ENCODE measurements at places on chromosomes 6 and 20. TPM values are rescaled to one million over a fixed set of nuclear protein-coding genes. Genes with fewer than 3 reads are reported as not detected.
A peak's percentile ranks its signal among the peaks of the same experiment; 100 is the strongest.

DNA sequence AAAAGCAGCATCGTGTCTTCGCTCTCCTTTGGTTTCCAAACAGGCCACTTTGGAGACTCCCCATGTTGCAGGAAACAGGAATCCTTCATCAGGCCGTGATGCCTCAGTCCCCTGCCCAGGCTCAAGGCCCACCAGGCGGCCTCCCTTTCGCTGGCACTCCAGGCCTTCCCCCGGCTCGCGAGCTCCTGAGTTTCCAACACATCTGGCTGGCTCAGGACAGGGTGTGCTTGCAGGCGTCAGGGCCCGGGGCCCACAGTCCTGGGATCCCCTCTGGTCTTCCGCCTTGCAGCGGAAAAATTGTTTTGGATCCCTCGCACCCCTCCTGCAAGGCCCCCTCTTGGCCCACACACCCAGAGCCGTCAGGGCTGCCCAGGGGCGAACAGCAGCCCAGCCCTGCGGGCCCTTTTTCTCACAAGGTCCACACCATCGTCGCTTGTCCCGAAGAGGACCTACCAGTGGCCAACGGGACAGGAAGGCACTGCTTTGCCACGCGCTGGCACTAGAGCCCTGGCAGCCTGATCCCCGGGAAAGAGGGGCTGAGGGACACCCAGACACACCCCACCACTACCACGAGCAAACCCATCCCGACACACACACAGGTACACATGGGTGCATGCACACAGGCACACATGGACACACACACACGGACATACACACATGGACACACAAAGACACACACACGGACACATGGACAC is 1930.9 kb upstream of the DEFB115 start:
- DNase-seq = no peak

VTA1 gene
- 24.1 TPM for total RNA-seq

FANCE gene
- 7.7 TPM for total RNA-seq

DNA sequence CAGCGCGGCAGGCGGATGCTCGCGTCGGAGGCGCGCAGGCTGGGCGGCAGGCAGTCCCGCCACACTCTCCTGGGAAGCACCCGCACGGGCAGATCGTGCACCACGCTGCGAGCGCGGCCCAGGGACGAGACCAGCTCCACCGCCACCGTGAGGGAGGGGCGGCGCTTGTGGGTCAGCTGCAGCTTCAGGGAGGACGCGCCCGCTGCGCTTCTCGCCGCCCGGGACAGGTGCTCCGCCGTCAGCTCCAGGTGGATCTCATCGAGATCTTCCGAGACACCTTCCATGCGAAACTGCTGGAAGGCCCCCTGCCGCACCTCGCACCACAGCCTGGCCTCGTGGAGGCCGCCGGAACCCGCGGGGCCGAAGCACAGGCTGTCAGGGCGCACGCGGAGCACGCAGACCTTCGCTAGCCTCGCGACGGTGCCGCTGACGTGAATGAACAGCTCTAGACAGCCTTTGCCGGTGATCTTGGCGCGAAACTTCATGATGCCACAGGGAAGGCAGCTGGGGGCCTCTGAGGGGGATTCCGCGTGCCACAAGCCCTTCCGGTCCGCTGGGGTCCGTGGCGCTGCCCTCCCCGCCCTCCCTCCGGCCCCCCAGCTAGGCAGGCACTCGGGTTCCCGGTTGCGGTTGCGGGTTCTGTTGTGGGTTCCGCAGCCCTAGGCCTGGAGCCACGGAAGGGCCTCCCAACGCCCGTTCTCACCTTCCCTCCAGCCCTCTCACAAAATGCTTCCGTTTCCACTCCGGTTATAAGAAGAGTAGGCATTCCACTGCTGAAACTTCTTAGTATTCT is at the start of gene HUS1B:
Gene HUS1B, minus strand, starts transcription at position 641 of the 793 bp plus-strand sequence. Its CDS starts 156 bp downstream, at position 485.
- no peak for DNase-seq

DNA sequence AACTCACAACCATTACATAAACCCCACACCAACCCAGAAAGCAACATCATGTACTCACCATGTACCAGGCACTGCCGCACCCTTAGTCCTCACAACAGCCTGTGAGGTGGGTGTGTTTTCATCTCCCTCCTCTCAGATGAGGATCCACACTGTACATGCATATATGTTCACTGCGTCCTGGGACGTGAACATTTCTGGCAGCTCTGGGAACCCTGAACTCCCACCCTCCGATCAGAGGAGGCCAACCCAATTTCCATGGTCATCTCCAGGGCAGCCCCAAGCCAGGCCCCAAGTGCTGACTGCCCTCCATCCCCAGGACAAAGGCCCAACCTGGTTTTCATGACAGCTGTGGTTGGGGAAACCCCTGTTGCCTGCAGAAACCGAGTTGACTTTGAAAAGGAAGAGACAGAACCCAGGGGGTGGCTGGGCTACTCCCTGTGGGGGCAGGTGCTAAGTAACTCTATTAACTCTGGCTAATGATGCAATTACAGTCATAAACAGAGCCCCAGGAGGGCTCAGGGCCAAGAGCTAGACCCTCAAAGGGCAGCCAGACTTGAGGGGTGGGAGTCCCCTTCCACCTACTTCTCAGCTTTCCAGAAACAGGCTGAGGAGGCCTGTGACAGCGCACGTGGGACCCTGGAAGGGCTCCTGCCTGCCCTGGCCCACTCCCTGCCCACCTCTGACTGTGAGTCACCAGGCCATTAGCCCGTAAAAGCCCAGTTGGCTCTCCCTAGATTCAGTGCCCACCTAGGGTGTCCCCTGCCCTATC is 2.6 kb downstream of the TFEB start:
- DNase-seq = no peak

TMEM217 gene
- total RNA-seq = 0.09 TPM

DSP gene
- total RNA-seq = 4.3 TPM

DNA sequence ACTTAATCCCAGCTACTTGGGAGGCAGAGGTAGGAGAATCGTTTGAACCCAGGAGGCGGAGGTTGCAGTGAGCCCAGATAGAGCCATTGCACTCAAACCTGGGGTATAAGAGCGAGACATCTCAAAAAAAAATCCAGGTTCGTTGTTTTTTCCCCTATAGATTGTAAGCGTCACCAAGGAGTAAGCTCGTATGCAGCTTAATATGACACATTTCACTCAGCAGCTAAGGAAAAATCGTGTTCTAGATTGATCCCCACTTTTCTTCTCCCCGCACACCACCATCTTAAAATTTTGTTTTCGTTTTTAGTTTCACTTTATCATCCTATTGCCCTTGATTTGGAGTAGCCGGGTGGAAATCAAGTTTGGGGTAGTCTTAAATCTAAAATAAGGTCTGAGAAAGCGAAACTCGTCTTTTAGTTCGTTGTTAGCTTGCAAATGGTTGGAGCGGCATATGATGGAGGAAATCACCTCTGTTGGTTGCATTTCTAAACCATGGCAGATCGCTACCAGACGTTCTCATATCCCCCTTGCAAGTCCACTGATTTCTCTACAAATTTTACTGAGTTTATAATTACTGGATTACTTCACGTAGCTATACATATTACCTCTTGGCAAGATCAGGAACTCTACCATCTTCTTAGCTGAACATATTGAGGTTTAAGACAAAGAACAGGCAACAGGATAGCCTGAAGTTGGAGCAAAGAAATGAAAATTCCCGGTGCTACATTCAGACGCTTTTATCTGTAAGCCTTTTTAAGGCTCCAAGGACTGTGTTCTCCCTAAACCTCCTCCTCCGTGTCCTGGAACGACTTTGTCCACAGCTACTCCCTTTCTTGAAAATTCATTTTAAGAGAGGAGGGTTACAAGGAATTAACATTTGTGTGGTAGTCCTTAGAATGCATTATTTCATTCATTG is 91.1 kb upstream of the BTN3A2 start:
- peak; percentile 53 for DNase-seq

DNA sequence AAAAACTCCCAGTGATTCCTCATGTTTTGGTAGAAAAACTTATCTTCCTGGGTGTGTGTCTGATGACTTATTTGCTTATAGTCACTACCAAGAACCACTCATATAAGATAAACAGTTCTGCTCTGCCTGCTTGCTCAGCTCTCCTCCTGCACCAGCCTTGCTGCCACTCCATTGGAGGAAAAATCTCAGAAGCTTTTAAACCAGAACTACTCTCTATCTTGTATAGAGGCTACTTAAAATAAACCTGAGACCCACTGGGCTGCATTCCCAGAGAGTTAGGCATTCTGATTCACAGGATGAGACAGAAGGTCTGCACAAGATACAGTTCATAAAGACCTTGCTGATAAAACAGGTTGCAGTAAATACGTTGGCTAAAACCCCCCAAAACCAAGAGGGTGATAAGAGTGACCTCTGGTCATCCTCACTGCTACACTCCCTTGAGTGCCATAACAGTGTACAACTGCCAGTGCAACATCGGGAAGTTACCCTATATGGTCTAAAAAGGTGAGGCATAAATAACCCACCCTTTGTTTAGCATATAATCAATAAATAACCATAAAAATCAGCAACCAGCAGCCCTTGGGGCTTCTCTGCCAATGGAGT is 728.3 kb downstream of the EPHA7 start:
- no peak for DNase-seq

GRCh38 chr6:89987830-89988229 is 93.6 kb downstream of the GJA10 start:
- DNase-seq = no peak

- DNase-seq = no peak
These were observed 15.1 kb upstream of the HLA-A start for GRCh38 chr6:29927275-29927569.

DNA sequence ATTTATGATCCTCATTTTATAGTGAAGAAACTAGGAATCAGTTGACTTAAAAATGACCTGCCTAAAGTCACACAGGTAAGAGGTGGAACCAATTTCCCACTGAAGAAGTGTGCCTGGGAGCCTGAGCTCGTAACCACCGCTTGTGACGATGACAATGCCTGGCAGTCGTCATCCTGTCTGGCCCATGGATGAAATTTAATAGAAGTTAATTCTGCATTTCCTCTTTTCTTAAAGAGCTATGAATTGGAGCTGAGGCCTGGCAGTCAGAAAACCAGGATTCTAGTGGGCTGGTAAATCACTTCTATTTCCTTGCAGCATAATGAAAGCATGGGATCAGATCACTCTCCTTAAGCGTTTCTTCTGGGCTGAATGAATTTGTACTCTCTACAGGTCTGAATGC is 200.0 kb upstream of the SGK1 start:
- DNase-seq = no peak

GCLC gene
- total RNA-seq = 20.1 TPM

SLC32A1 gene
- total RNA-seq = not detected

PCK1 gene
- not detected for total RNA-seq

GRCh38 chr6:3296537-3296936 is 37.8 kb downstream of the PSMG4 start:
- no peak for DNase-seq

GRCh38 chr6:113857556-113858479 is 673 bp downstream of the MARCKS start:
- DNase-seq = peak; percentile 53

RAET1G gene
- total RNA-seq = 0.82 TPM

- no peak for DNase-seq
These were observed 183.3 kb upstream of the BTBD3 start for GRCh38 chr20:11734431-11734830.

TP53INP2 gene
- total RNA-seq = 2.1 TPM

- DNase-seq = peak; percentile 84
These were observed 10.6 kb upstream of the EFHC1 start for GRCh38 chr6:52409499-52409898.

GRCh38 chr6:38214159-38214558 is 394.6 kb downstream of the ZFAND3 start:
- DNase-seq = no peak

DNA sequence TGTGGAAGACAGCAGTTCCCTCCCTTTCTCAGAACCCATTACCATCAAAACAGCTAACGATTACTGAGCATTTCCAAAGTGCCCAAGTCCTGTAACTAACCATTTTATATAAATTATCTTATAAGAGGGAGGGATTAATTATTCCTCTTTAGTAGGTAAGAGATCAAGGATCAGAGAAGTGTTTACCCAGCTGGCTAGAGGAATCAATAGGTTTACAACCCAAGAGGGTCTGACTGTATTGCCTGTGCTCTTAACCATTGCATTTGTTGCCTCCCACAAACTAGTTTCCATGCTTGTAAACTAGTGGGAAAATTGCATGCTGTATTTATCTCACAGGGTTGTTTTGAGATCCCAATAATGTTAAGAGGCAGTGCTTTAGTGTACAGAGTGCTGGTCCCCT is 3.7 kb upstream of the DBNDD2 start:
- DNase-seq = no peak
